Adipocyte (in vitro differentiated cells): ENCODE measurements at places on chromosomes 3 and 15.
A peak's percentile ranks its signal among the peaks of the same experiment; 100 is the strongest.

DNA sequence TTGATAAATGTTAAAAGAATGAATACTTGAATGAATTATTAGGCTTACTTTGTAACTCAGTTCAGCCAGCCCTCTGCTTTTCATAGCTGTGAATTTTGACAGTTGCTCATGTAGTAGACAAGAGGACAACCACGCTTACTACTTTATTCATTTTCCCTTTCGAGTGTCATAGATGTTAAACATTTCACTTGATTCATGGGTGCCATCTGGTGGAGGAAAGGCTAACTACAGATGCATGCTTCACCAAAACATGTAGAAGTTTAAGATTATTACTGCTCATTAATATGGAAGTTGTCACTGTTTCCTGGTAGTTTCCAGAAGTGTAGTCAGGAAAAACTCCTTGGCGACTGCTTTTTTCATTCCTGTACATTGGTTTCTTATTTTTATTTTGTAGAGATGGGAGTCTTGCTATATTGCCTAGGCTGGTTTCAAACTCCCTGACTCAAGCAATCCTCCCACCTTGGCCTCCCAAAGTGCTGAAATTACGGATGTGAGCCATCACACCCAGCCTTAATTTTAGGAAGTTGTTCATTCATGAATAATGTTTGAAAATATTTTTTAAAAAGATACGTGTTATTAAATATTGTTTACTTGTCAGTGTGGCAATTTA lies 163.2 kb downstream of the B3GALNT1 start:
- DNase-seq = peak; percentile 90

DNA sequence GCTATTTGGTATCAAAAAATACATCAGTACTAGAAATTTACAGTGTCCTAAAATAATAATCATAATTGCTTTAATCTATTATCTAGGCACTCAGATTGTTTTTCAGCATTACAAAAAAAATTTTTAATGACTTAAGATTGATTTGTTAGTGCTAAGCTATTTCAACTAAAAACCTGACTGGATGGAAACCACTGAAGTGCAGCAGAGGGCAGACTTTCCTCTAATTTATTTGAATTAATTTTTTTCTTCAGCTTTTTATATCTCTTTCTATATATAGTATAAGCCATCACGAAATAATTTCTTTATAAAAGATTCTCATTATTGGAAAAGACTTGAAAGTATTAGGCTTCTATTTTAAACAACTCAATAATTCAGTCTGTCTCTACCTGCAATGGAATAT lies 131.4 kb downstream of the IQCH start:
- no peak for DNase-seq

- DNase-seq = peak; percentile 55
Measured at GRCh38 chr3:120559242-120560061, 36.7 kb upstream of the NDUFB4 start.

- no peak for DNase-seq
Measured at GRCh38 chr15:96392380-96393208, 62.1 kb downstream of the NR2F2 start.

DNA sequence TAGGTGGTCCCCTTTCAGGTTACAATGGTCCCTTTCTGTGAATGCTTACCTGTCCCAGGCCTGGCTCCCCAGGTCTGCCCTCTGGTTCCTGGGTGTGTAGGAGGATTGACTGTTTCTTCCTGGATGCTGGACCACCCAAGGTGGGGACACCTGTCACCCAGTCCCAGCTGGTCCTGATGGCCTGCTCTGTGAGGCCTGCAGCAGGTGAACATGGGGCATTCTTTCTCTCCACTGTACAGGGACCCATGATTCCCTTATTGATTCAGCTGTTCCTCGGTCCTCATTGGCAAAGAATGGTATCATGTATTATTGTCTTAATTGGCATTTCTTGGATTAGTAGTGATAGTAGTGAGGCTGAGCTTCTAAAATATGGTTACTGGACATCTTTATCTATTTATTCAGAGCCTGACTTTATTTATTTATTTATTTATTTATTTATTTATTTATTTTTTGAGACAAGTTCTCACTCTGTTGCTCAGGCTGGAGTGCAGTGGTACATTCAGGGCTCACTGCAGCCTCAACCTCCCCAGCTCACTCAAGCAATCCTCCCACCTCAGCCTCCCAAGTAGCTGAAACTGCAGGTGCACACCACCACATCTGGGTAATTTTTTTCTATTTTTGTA lies 8.8 kb upstream of the DNAJA4 start:
- no peak for DNase-seq

GRCh38 chr3:99638167-99638948 lies at the start of gene COL8A1:
Gene COL8A1, plus strand, starts transcription at chr3:99638594. Its CDS starts 152,089 bp downstream, at chr3:99790683.
- DNase-seq = peak; percentile 80

GRCh38 chr3:109532257-109533216 lies 195.2 kb upstream of the DPPA4 start:
- DNase-seq = peak; percentile 88

DNA sequence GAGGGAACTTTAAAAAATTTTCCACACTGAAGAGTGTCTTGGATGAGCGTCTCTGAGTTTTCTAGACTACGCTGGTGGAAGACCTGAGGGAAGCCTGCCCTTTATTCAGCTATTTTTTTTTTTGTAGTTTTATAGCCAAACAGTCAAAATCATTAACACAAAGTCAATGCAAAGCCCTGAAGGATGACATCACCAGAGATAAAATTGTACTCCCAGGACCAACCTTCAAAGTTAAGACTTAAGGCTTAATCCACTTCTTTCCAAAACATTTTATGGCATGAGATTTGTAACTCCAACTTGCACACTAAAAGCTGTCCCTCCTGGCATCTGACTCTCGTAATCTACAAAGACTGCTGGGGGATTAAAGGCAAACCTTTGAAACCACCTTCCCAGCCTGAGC lies 263.4 kb upstream of the LYSMD4 start:
- no peak for DNase-seq

DNA sequence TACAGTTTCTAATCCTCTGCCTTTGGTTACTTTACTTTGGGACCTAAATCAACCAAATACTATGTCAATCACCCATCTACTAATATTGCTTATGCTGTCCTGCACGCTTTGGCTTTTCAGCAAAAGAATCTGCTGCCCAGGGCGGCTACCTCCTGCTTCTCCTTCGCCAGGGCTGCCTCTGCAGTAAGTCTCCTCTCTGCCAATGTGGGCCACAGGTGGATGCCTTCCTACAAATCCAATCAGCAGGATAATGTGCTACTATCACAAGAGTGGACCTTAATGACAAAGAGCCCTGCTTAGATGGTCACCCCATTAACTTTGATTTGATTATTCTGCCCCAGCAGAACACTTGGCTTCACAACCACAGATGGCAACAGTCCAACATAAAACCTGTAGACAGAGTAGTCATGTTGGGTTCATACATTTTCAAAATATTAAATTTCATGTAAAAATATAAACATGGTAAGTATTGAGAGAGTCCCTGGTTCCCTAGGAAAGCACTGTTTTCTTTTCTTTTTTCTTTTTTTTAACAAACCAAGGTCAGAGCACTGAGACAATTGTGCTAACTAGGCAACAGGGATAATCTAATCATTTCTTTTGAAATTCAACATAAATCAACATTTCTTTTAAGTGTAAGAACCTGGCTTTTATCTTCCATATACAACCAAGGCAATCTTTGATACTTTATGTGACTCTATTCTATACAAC lies 298.3 kb downstream of the ZBTB20 start:
- no peak for DNase-seq

DNA sequence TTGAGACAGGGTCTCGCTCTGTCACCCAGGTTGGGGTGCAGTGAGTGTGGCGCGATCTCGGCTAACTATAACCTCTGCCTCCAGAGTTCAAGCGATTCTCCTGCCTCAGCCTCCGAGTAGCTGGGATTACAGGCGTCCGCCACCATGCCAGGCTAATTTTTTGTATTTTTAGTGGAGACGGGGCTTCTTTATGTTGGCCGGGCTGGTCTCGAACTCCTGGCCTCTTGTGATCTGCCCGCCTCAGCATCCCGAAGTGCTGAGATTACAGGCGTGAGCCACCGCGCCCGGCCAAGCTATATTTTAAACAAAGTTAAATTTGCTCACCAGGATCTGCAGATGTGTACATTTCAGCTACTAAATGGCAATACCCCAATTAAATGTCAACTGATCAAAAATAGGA lies 1.1 kb upstream of the C3orf38 start:
- DNase-seq = no peak

- no peak for DNase-seq
Measured at GRCh38 chr3:176578316-176578715, 619.0 kb downstream of the TBL1XR1 start.

- DNase-seq = peak; percentile 75
Measured at GRCh38 chr3:177824190-177824786, 627.0 kb upstream of the TBL1XR1 start.

DNA sequence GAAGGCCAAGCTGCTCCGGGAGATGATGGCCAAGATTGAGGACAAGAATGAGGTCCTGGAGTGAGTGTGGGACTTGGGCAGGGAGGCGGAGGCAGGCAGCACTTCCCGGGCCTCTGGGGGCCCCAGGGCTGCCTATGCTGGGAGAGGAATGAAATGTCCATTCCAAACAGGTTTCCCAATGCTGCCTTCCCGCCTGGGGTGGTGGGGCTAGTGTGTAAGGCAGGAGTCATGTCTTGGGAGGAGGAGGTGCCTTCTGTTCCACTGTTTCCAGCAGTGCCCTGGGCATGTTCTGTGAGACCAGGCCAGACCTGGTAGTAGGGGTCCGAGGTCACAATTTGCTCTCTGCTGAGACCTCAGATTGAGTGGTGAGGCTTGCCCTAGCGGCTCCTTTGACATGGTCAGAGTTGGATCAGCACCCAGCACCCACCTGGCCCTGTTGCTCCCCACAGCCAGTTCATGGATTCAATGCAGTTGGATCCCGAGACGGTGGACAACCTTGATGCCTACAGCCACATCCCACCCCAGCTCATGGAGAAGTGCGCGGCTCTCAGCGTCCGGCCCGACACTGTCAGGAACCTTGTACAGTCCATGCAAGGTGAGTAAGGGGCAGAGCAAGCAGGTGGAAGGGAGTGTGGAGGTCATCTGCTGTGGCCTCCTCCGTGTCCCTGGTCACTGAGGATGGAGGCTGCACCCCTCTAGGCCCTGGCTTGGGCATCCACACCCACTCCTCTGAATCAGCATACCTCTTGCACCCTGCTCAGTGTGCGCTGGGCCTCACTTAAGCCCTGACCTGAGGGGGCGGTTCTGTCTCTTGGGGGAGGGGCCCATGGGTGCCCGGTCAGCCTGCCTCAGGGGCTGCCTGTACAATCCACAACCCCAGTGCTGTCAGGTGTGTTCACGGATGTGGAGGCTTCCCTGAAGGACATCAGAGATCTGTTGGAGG lies 27.3 kb downstream of the PTPN23 start:
- no peak for DNase-seq

DNA sequence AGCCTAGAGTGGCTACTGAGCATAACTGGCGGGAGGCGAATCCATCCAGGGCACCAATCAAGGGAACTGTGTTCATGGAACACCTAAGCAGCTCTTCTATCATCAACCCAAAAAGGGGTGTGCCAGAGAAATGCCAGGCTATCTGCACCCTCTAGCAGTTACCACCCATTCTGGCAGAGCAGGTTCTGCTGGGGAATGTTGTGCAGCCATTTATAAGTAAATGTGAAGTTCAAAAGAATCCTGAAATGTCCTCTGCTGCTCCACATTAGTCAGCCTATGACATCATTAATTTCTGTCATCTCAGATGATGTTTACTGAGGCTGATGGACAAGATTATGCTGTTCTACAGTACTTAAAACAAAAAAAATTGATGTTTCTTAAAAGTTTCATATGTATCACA lies 7.7 kb downstream of the SKIC8 start:
- DNase-seq = no peak

- peak; percentile 30 for DNase-seq
Measured at GRCh38 chr3:14725564-14726440, 50.9 kb downstream of the C3orf20 start.

DNA sequence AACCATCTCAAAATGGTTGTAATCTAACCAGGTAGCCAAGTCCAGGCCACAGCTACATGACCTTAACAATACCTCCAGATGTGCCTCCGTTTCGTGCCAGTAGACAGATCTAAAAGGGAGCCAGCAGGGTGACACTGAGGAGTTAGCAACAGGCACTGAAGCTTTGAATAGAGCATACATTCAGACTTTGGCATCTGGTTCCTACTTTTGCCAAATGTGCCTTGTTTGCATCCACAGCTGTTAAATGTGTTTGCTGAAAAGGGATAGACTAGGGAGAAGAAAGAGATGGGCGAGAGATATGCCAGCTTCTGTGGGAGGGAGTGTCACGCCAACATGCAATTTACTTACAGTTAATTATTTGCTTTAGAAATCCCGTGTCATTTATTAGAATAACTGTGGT lies 1433.9 kb upstream of the CADM2 start:
- no peak for DNase-seq

DNA sequence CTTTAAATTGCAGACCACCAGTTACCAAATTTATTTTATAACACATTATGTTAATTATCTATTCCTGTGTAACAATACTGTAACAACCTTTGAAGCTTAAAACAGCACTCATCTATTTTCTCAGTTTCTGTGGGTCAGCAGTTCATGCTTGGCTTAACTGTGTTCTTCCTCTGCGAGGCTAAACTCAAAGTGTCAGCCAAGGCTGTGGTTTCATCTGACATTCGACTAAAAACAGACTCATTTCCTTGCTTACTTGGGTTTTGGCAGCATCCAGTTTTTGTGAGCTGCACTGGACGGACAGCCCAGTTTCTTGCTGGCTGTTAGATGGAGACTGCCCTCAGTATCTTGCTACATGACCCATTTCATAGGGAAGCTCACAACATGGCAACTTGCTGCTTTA lies 247.3 kb upstream of the KCNH8 start:
- no peak for DNase-seq

GRCh38 chr3:37171144-37171543 lies 3.2 kb downstream of the LRRFIP2 start:
- no peak for DNase-seq

- no peak for DNase-seq
Measured at GRCh38 chr15:42088801-42089640, 5.3 kb downstream of the PLA2G4D start.

- DNase-seq = no peak
Measured at GRCh38 chr3:36365829-36366228, 14.5 kb upstream of the STAC start.

- peak; percentile 63 for DNase-seq
Measured at GRCh38 chr3:192869131-192870031, 48.3 kb downstream of the MB21D2 start.

GRCh38 chr3:189331002-189331418 lies 159.2 kb downstream of the TPRG1 start:
- no peak for DNase-seq

- DNase-seq = no peak
Measured at GRCh38 chr3:69750549-69750948, 11.3 kb downstream of the MITF start.

DNA sequence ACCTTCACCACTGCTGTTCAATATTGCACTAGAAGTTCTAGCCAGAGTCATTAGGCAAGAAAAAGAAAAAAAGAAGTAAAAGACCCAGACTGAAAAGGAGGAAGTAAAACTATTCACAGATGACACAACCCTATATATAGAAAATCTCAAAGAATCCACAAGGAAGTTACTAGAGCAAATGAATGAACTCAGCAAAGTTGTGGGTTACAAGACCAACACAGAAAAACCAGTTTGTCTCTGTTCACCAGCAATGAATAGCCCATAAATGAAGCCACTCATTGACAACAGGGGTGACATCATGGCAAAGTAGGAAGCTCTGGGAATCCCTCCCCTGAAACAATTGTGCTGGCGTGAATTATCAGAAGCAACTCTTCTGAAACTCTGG lies 4.6 kb downstream of the CFAP100 start:
- DNase-seq = no peak
